ENCODE measurements at places on chromosomes 11 and 22.

GRCh38 chr11:59176330-59176729 lies 4.4 kb downstream of the DTX4 start:
- DNase-seq: no peak

GRCh38 chr22:43521716-43522115 lies 109.9 kb downstream of the MPPED1 start:
- DNase-seq: no peak

- no peak for DNase-seq
These were observed 204.5 kb upstream of the NAV2 start for GRCh38 chr11:19508165-19508564.

DNA sequence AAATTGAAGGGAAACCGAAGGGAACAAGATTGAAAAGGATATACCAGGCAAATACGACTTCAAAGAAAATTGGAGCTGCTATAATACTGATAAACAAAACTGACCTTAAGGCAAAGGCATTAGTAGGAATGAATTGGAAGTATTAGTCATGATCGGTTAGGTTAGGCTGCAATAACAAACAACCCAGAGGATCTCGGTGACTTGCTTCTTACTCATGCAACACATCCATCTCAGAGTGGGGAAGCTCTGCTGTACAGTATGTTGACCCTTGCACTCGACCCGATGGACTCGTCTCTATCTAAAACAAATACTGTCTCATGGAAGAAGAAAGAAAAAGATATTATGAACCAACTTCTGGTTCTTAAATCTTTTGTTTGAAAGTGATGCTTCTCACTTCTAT lies 42.3 kb downstream of the SPATA19 start:
- no peak for DNase-seq

- DNase-seq: peak; percentile 73
These were observed 34.6 kb downstream of the ZNRF3 start for GRCh38 chr22:28917747-28918549.

GRCh38 chr11:134293119-134294113 lies 17.2 kb downstream of the GLB1L3 start:
- no peak for DNase-seq

- no peak for DNase-seq
These were observed 55.9 kb upstream of the CD44 start for GRCh38 chr11:35083181-35083430.

GRCh38 chr11:111000400-111001080 lies 245.0 kb upstream of the POU2AF2 start:
- no peak for DNase-seq

DNA sequence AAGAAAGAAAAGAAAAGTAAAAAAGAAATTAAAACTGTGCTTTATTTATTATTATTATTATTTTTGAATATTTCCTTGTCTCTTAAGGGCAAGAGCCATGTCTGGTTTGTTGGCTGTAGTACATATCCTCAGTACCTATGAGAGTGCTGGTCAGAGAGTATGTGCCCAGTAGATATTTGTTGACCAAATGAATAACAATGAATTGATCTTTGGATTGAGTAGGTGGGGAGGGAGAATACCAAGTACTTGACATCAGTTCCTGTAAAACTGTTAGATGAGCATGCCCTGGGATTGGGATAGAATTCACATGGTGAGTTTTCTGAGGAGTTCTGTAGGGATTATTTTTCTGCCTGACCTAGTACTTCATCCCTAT lies 11.4 kb downstream of the STIM1 start:
- DNase-seq: no peak

DNA sequence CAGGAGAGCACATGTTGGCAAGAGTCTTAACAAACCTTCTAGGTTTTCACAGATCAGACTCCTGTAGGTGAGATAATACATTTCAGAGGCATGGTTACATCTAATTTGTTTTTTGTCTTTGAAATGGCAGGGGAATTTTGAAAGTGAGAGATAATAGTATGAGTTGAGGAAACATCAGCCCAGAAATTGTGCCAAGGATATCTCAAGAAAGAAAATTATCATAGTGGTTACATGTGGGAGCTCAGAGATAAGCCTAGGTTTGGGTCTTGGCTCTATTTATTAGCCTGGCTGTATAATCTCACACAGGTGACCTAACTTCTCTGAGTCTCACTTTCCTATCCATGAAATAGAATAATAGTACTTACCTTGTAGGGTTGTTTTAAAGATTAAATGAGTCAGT lies 443 bp downstream of the BTBD18 start:
- DNase-seq: no peak

- DNase-seq: no peak
These were observed 111.8 kb downstream of the CTTN start for GRCh38 chr11:70510106-70510505.

GRCh38 chr11:128194216-128194615 lies 393.1 kb downstream of the ETS1 start:
- no peak for DNase-seq

All from DMS79 (cell line).